Erythroblast (primary cell): ENCODE measurements at places on chromosomes 11 and 22.

- peak; percentile 84 for DNase-seq
These were observed 55.6 kb downstream of the P4HA3 start for GRCh38 chr11:74255741-74256375.

DNA sequence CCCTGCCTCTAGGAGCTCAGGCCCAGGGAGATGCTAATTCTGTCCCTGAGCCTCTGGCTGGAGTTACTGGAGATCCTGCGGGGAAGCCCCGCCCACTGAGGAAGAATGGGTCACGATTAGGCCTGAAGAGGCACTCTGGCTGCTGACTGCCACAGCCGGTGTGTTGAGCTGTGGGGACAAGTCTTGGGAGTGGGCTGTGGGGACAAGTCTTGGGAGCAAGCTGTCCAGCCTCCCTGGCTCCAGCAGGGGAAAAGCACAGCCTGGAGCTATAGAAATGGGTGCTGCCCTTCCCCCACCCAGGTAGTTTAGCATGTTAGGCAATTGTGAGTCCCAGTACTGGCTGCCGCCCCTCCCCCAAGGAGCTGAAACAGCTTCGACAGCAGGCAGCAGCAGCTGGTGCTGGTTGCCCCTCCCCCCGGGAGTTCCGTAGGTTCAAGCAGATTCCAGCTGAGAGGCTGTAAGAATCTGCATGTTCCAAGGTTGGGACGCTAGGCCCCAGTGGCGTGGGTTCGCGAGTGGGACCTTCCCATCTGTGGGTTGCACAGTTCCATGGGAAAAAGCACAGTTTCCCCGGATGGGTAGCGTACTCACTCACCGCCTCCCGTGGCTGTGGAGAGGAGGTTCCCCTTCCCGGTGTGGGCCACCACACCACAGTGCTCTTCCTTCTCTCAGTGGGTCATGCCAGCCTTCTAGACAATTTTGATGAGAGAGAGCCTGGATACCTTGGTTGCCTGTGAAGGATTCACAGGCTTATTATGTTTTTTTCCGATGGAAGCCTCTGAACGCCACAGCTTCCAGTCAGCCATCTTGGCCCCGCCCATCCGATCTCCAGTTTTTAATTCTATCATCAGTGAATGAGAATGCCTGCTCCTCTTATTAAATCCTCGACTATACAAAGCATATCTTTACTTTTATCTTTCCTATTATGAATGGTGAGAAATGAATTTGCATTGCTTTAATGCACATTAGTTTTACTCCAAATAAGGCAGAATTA is 61.5 kb downstream of the MSANTD4 start:
- no peak for DNase-seq

GRCh38 chr11:62889484-62890437 is 9.1 kb downstream of the SLC3A2 start:
- peak; percentile 53 for DNase-seq

DNA sequence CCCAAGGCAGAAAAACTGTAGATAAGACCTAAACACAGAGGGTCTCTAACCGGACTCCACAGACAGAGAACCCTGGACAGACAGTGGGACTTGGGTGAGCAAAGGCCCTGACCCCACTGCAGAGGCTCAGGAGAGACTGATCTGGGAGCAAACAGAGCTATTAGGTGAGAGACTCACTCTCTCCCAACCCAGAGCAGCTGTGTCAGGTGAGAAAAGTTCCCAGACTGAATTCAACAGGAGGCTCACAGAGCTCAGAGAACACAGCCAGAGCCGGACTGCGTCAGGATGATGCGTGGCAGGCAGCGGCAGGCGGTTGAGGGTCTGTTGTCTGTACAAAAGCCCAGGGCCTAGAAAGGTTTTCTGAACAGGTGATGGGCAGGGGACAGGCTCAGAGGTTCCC is 5.5 kb downstream of the RFPL2 start:
- no peak for DNase-seq

- no peak for DNase-seq
These were observed 10.6 kb downstream of the BCO2 start for GRCh38 chr11:112185883-112186282.

DNA sequence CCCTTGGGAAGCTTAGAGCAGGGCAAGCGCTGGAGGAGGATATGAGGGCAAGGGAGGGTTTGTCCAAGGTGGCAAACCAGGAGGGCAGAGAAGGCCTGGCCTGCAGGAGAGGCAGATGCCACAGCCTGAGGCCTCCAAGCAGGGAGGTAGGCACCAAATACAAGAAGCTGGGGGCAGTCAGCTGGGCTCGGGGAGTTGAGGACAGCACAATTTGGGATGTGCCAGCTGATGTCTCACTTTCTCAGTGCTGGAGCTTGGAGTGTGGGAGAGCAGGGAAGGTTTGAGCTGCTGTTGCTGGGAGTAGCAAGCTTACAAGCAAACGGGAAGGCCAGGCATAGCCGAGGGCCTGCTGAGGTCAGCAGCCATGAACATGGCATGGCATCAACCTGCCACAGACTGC is 4.0 kb downstream of the ZDHHC24 start:
- DNase-seq: no peak

GRCh38 chr22:31253949-31254348 is 38.3 kb downstream of the PIK3IP1 start:
- DNase-seq: no peak
